ENCODE measurements at places on chromosomes 2 and 18. TPM values are rescaled to one million over a fixed set of nuclear protein-coding genes. Genes with fewer than 3 reads are reported as not detected.
A peak's percentile ranks its signal among the peaks of the same experiment; 100 is the strongest.

Gene MARCO
- total RNA-seq, result not detected

Gene ARHGEF33
- total RNA-seq, result 0.02 TPM

Gene AFF3
- 2.6 TPM for total RNA-seq

Gene MAPRE2
- total RNA-seq, result 57.5 TPM

Gene AMMECR1L
- 5.9 TPM for total RNA-seq

DNA sequence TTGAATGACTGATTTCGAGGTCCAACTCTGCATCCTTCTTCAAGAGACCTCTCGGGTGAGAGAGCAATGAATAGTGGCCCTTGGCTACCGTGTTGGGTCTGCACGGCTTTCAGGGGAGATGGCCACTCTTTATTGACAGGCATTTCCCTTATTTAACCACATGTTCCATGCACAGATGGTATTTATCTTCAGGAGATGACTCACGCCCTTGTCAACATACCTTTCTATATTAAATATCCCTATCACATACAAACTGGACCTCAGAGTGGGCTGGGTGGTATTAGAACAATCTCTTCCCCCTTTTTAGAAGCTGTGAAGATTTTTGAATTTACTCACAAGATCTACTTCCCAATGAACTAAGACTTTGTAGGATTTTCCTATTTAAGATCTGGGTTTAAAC, 109.6 kb upstream of the CDC42EP3 start:
- peak; percentile 82 for DNase-seq

DNA sequence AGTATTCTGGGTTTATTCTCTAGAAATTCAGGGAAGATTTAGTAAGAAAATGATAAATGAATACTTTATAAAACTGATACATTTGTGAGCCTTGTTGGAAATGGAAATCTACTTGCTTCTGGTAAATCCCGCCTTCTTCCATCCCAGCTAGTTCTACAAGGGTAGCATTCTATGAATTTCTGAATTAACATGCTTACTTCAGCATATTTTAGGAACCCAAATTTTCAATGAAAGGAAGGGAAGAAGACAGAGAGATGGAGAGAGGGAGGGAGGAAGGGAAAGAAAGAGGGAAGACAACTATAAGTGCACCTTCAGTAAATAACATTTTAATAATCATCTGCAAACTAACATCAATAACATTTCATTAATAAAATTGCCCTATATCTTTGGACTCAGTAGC, 26.6 kb upstream of the TMEM237 start:
- DNase-seq, result no peak

- DNase-seq, result no peak
Observed at GRCh38 chr2:45291296-45291701, 282.0 kb upstream of the SIX2 start.

- peak; percentile 88 for DNase-seq
Observed at GRCh38 chr2:224147174-224147573, 108.1 kb upstream of the SERPINE2 start.

DNA sequence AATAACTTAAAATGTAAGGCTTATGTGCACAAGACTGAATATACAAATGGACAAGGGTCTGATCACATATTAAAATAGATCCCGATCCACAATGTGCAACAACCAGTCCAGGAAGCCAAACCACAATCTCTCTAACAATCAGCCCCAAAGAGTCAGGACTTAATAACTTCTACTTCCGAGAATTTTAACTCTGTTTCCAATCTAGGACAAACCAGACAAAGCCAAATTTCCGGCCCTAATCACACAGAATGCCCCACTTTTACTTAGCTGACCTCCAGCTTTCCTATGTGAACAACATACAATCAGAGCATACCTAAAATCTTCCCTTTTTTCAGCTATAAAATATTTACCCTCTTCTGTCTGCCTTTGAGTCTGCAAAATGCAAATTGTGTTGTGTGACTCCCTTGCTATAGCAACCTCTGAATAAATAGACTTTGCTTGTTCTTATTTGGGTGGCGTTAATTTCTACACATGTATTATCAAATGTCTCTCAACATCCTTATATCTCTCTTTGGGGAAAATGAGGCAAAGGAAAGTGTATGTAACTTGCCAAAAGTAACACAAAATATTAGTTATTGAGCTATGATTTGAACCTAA, 381.9 kb upstream of the MC4R start:
- no peak for DNase-seq

GRCh38 chr18:8890957-8891464, 185.7 kb downstream of the MTCL1 start:
- peak; percentile 99 for DNase-seq

DNA sequence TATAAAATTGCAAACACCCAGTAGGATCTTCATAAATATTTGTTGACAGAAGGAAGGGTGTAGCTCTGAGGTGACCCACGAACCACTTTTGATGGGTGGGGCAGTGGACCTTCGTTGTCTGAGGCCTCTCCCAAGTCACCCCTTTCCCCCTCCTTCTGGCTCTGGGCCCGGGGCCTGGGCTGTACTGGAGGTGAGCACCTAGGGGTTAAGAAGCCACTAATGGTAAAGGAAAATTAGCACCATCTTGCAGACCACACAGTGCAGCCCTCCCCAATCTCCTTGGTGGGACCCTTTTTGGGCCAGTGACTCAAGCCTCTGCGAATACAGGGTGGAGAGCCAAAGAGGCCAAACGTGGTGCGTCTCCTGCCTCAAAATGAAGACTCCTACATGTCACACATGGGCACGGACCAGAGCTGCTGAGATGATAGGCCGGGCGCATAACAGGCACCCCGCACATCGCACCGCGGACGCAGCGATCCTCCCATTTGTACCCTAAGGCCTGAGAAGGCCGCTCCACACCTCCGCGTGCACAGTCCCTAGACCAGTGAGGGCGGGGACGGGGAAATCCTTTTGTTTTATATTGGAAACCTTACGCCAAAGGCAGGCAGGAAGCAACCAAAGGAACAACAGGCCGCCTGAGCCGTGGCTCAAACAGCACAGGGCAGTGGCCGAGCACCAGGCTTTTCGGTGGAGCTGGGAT, 31.9 kb upstream of the ATP6V1B1 start:
- DNase-seq, result no peak
